GM19239 (cell line): ENCODE measurements at places on chromosomes 16 and 17.

GRCh38 chr17:13580790-13581189 lies 20.9 kb downstream of the HS3ST3A1 start:
- DNase-seq = no peak

GRCh38 chr17:21285164-21286065 lies 904 bp downstream of the MAP2K3 start:
- DNase-seq = no peak

- DNase-seq = no peak
These were observed 30.3 kb upstream of the CORO6 start for GRCh38 chr17:29652976-29653375.

- DNase-seq = no peak
These were observed at the start of gene SOX15 for GRCh38 chr17:7589891-7590691. TSS of gene SOX15 (minus strand) at chr17:7590094. CDS start at chr17:7589676, 418 bp downstream.

DNA sequence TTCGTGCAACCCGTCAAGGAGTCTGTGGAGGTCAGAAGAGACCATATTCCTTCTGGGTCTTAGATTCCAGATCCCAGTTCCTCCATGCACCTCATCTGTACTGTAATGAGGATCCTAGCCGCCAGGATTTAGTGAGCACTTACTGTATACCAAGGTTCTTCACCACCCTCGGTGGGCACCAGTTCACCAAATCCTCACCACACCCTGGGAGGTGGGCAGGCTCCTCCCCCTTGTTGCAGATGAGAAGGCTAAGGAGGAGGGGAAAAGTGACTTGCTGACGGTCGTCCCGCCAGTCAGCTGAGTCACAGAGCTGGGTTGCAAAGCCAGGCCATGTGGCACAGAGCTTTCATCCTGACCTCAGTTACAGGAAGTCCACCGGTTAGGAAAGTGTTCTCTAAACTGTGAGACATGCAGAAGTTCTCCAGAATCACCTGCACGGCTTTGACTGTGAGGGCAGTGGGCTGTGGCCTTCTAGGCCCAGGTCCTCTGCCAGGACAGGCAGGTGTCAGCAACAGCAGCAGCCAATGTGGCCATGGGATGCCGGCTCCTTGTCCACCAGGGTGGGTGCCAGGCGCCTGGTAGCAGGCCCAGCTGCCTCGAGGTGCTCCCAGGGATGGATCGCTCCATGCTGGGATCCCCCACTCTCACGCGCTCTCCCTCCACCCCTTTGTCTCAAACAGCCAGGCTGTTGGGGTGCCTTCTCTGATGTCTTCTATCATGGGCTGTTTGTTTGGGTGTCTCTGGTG lies 240.3 kb upstream of the GSE1 start:
- no peak for DNase-seq
